ENCODE measurements at places on chromosomes 7 and 10.

DNA sequence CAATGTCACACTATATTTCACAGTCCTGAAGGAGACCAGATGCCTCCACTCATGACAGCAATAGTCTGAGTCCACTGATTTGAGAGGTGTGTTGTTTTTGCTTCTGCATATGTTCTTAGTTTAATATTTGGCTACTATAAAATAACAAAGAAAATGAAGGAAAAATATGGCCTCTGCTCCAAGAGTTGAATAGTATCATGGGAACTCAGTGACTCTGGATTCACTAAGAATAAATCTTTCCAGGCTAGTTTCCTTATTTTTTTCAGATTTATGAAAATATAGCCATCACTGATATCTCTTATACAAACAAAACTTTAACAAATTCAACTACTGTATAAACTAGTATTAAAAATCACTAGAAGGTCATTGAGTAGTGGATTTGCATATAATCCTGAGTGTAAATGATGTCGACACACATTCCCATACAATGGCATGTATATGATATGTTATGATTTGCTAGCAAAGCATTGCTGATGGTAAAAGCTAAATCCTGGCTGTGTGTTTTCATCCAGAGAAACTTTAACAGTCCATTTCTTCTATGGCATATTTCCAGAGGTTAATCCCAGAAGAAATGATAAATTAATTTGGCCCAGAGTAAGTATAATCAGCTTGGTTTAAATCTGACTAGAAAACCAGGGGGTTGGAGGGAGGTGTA lies 66.0 kb upstream of the VIPR2 start:
- peak; percentile 43 for DNase-seq

- no peak for DNase-seq
Observed at GRCh38 chr7:2042650-2043049, 190.1 kb downstream of the MAD1L1 start.

- no peak for DNase-seq
Observed at GRCh38 chr7:127983804-127984332, 47.4 kb downstream of the LRRC4 start.

DNA sequence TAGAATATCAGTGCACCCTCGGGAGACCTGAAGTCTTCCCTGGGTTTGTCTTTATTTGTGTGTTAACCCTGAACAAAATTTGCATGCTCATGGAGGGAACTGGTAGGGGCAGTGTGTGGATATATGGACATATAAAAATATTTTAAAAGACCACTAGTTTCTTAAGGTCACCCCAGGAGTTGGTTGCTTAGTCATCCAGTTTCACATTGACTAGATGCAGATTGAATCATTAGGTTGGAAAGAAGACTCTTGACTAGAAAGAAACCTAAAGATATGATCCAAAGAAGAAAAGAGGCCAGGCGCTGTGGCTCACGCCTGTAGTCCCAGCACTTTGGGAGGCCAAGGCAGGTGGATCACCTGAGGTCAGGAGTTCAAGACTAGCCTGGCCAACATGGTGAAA lies 137.1 kb downstream of the KAT6B start:
- DNase-seq, result no peak

DNA sequence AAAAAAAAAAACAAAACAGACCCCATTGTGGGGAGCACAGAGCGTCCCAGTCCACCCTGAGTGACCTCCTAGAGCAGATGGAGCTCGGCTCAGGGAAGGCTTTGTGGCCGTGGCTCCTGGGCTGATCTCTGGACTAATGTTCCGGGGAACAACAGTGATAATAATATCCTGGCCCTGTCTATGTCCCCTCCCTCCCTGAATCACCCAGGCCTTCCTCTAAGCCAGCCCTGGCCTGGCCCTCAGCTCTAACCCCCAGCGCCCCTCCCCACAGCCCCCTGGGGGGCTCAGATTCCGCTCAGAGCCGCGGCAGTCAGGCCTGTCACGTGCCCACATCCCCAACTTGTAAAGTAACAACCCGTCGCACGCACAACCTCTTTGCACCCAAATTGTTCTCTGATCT lies 48.3 kb downstream of the MICALL2 start:
- DNase-seq, result no peak

DNA sequence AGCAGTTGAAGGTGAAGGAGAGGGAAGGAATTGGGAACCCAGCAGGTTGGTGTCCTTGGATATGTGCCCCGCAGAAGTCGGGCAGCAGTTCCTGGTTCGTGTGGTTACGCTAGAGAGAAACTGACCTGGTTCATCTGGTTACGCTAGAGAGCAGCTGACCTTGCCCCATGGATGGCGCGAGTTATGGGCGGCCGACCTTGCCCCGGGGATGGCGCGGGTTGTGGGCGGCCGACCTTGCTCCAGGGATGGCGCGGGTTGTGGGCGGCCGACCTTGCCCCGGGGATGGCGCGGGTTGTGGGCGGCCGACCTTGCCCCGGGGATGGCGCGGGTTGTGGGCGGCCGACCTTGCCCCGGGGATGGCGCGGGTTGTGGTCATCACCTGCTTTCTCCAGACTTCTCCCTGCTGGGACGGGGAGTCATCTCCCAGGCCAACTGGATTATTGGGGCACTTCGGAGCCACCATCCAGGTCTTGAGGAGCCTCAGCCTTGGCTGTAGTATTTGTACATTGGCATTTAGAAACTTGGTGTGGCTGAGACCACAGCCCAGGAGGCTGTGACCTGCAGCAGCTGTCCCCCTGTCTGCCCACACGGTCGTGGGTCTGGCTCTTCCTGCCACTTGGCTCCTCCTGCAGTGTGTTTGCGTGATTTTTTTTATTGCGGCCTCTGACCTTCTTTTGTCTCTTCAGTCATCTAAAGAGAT lies 6.1 kb downstream of the GET4 start:
- no peak for DNase-seq

DNA sequence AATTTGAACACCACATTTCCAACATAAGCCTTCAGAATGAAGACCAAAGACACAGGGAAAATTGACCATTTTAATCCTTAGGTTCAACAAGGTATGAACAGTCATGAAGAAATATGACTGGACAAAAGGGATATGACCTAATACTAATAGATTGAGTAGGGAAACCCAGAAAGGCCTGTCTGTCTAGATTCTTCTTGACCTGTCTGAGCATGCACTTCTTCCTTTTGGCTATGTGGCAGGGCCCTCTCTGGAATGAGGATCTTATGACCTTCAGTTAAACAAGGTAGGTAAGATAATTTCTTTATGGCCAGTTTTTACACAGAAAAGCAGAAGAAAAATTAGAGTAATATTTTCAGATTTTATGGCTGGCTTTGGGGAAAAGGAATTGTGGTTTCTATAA lies 3.0 kb upstream of the PHYHIPL start:
- no peak for DNase-seq

GRCh38 chr10:95423164-95424005 lies 132.6 kb upstream of the PDLIM1 start:
- DNase-seq, result no peak

DNA sequence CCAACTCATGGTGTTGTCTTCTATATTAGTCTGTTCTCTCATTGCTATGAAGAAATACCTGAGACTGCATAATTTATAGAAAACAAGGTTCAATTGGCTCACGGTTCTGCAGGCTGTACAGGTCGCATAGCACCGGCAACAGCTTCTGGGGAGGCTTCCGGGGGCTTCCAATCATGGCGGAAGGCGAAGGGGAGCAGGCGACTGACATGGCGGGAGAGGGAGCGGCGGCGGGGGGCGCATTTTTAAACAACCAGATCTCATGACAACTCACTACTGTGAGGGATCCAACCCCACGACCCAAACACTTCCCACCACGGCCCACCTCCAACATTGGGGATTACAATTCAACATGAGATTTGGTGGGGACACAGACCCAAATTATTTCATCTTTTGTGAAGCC lies 28.7 kb upstream of the GDI2 start:
- DNase-seq, result no peak

DNA sequence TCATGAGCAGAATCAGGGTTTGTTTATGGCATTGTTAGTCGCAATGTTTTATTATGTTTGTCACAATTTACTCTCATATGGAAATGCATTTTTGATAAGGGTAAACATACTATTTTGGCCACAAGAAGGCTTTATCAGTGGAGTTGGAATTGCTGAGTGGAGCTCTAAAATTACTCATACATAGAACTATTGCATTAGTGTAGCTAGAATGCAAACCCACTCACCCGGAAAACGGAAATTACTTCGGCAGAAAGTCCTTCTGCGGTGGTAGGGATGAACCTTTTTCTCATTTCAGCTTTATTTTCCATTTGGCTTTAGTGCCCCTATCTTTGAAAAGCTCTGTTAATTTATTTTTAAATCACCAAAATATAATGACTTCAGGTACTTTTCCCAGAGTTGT lies 42.8 kb upstream of the NPY start:
- no peak for DNase-seq

DNA sequence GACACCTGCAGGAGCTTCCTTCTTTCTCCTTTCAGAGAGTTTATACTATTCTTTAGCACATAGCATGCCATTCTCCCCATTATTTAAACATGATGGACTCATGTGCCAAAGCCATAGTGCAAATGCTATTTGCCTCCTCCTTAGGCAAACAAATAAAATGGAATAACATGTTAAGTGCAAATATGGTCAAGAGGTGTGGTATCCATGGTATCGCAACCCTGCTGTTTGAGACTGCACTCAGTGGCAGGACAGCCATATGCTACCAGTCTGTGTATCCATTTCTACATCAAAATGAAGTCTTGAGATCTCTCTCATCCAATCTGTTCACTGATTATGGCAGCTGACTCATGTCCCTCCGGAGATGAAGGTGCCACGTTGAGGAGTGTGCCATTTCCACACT lies 22.8 kb downstream of the HEPACAM2 start:
- no peak for DNase-seq

GRCh38 chr7:3067193-3067592 lies 23.5 kb upstream of the CARD11 start:
- no peak for DNase-seq
